ENCODE measurements at places on chromosomes 4 and X.

DNA sequence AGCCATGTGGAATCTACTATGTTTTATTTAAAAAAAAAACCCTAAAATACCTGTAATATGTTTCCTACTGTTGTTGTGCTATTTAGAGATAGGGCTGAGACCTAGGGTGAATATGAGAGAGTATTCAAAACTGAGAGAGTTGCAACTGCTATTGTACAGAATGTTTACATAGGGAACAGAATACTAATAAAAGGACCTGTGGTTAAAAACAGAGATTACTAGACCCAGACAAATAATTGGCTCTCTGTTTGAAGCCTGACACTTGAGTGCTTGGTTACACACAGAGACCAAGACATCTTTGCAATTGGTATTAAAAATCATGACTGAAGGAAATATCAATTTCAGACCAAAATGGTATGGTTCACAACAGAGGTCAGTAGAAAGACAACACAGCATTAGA lies 278.9 kb upstream of the GIMD1 start:
- no peak for DNase-seq

- DNase-seq = peak; percentile 29
These were observed 28.8 kb downstream of the PPP2R3B start for GRCh38 chrX:357693-358471.

- DNase-seq = no peak
These were observed 6.9 kb downstream of the MAGEA10 start for GRCh38 chrX:152131525-152131924.

- DNase-seq = no peak
These were observed 257.1 kb upstream of the RPS6KA3 start for GRCh38 chrX:20523626-20524312.

DNA sequence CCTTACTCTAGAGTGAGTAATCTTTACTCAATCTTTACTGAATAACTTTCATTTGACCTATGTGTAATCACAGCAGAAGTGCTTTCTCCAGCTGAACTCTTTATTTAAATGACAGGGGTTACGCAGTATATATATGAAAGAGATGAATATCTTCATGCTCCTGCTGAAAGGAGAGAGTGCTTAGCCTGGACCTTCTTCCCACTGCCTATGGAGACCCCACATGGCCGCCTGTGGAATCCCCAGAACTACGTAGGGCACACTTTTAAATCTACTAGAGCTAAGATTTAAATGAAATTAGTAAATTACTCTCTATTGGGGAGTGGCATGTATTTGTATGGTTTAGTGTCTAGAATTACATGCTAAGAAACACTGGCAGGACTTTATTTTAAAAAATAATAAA lies 391.2 kb downstream of the ANKRD50 start:
- DNase-seq = no peak

DNA sequence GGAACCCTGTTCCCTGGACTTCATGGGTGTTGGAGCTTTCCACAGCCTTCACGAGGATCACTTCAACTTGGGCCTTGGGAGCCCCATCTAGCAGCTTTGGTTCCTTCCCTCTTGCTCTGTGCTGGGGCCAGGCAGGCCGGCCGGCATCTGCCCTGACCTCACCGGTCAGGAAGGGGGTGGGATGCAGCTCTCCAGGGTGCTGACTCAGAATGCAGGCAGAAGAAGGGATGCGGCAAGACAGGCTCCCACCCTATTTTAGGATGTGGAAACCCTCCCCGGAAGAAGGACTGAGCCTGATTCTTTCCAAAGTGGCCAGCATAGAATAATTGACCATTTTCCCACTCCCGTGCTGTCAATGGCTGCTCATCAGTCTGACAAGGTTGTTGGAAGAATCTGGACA lies 47.1 kb downstream of the FHDC1 start:
- DNase-seq = no peak

Measured in activated gamma-delta T cell treated with Interleukin-2 at 50 U/mL for 16 hours (primary cell).